ENCODE measurements at places on chromosomes 5 and 9.

DNA sequence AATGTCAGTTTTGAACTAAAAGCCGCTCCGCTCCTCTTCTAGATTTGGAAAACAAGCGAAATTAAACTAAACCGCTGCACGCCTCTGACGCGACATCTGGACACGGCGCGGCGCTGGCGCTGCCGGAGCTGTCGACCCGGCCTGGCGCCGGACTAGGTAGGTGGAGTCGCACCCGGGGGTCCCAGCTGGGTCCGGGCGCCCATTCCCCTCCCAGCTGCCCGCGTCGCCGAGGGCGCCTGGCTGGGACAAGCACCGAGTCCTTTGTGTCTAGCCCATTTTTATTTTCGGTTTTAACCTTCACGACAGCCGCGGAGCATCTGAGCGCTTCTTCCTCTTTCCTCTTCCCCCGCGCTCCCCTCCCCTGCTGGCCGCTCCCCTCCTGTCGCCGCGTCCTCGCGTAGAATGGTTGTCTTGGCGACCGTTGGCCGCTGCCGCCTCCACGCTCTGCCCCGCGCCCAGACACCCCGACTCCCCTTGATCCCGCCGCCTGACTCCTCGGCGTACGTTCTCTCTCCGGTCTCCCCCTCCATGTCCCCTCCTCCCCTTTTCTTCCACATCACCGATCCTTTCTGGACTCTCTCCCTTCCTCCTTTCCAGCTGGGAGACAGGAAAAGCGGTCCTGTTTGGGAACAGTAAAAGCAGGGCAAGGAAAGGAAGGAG, 545 bp downstream of the CDKN2B-AS1 start:
- DNase-seq: peak; percentile 57

- no peak for DNase-seq
Observed at GRCh38 chr5:149030838-149031397, 31.9 kb downstream of the SH3TC2 start.

- no peak for DNase-seq
Observed at GRCh38 chr9:18848657-18849056, 184.4 kb downstream of the SAXO1 start.

GRCh38 chr5:33235304-33235703, 205.5 kb upstream of the TARS1 start:
- no peak for DNase-seq

- DNase-seq: no peak
Observed at GRCh38 chr5:64979531-64979930, 210.8 kb downstream of the CWC27 start.

- DNase-seq: no peak
Observed at GRCh38 chr5:40485021-40485998, 194.4 kb upstream of the PTGER4 start.

- DNase-seq: no peak
Observed at GRCh38 chr5:68345171-68345570, 129.6 kb downstream of the PIK3R1 start.

GRCh38 chr5:153983885-153984284, 54.8 kb downstream of the FAM114A2 start:
- no peak for DNase-seq

GRCh38 chr5:126483156-126483555, 59.9 kb downstream of the GRAMD2B start:
- DNase-seq: no peak

DNA sequence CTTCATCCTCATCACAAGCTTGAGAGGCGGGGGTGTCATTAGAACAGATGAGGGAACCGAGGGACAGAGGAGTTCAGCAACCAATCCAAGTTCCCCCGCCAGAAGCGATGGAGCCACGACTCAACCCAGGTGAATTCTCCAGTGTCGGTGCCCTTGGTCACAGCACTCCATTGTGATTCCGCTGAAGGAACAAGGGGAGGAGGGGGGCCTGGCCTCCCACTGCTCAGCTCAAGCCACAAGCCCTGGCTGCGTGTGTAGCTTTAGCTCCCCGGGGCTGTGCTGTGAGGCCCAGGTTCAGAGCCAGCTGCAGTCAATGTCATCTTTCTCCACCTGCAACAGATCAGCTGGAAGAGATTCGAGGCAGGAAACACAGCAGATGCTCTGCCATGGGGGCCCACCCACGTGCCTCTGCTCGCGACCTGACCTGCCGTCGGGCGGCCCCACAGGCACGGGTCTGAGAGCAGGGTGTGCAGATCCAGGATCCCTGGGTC, 72.6 kb downstream of the GTF3C4 start:
- no peak for DNase-seq

DNA sequence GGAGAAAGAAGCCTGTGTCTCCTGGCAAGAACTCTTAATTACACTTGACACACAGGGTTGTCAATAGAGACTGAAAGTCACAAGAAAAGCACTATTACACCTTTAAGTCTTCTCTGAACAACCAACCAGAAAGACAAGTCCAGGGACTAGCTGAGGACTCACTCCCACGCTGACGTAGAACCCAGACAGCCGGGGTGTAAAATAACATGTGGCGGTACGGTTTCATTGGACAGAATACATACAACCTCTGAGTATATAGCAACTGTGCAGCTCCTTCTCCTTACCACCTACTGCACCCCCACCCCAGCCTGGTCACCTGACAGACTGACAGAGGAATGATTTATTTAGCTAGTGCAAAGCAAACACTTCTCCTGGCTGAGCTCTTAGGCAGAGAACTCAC, 103.4 kb upstream of the RASEF start:
- DNase-seq: no peak

- no peak for DNase-seq
Observed at GRCh38 chr9:97633859-97634490, 354 bp downstream of the NCBP1 start.

DNA sequence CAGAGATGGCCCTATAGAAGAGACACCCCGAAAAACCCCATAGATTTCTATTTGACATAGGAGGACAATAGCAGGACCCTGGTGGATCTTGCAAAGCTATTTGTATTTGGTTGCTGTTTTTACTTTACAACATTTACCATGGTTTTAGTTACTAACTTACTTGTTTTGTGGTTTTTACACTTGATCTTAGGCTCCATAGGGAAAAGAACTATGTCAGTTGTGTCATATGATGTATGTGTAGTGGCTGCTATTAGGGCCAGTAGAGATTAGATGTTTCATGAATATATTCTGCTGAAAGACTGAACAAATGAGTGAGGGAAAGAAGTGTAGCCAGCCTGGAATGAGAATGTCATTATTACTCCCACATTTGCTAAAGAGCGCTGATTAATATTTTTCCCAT, 388.1 kb downstream of the SEMA5A start:
- DNase-seq: no peak

- no peak for DNase-seq
Observed at GRCh38 chr9:26324786-26325443, 567.7 kb downstream of the CAAP1 start.

DNA sequence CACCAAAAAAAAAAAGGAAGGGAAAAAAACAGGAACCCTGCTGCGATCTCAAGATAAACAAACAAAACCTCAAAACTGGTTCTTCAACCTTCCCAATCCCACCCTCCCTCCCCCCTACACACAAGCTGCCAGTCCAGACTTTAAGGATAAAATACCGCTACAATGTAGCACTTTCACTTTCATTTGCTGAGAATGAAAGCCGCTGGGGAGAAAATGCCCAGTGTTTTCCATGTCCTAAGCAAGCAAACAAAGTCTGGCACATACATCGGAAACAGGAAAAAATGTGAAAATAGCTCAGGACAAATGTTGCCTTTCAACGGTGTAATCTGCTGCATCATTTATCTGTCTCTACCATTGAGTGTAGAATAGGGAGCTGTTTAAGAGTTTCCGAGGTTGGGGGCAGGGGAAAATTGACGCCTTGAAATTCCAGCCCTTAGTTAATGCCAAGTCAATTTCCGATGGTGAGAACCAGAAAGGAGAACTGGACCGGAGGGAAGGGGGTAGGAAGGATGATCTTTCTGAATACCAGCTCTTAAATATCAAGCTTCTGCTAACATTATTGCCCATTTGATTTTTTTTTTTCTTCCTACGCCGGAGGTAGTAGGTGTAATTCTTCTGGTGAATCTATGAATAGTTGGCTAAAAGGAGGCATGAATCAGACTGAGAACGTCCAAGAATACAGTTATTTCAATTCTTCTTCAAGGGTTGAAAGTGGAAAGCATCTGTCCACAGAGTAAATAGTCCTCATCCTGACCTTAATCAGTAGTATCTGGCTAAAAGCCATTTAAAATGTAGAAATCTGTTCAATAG, 1.2 kb upstream of the ADAMTS6 start:
- DNase-seq: no peak

- DNase-seq: no peak
Observed at GRCh38 chr5:37740331-37741066, 99.3 kb downstream of the GDNF start.

- no peak for DNase-seq
Observed at GRCh38 chr5:17912794-17913193, 278.5 kb downstream of the TAF11L14 start.

DNA sequence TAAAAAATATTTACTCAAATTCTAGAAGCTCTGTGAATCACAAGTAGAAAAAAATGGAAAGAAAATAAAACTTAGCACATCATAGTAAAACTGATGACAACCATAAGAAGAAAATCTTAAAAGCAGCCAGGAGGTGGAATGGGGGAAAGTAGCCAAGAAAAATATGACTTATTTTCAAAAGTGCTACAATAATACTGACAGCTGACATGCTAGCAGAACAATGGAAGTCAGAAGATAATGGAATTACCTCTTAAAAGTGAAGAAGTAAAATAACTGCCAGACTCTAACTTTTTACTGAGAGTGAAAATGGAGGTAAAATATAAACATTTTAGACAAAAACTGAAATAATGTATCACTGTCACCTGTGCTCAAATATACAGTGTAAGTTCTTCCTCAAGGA, 532.2 kb upstream of the SGCD start:
- no peak for DNase-seq

GRCh38 chr5:71923755-71924154, 183.5 kb upstream of the MAP1B start:
- no peak for DNase-seq

GRCh38 chr5:150175536-150175935, 9.0 kb downstream of the CDX1 start:
- no peak for DNase-seq

DNA sequence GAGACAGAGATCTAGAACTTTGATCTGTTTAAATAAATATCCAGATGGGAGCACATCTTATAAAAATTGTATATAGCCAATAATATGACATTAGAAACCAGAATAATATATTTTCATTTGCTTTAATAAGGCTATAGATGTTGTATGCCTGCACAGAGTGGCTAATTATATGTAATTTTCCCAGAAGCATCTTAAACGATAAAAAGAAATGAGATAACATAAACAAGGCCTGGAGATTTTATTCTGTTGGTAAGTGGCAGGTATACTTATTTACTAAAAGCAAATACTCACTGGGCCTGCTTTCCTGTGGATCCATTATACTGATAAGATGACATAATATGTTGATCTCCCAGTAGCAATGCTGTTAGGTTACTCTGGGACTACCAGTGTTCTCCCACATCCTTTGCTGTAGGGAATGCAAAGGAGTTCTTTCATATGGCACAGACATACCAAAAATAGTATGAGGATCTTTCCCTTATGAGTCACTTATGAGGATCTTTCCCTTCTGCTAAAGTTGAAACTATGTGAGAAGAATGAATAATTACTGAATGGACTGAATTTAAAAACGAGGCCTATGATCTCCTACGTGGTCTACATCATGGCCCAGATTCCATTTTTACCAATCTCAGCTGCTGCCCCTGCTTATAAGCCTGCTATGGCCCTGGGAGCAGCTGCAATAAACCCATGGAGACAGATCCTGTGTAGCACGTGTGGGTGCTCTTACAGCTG, 112.1 kb downstream of the NUDT12 start:
- no peak for DNase-seq

DNA sequence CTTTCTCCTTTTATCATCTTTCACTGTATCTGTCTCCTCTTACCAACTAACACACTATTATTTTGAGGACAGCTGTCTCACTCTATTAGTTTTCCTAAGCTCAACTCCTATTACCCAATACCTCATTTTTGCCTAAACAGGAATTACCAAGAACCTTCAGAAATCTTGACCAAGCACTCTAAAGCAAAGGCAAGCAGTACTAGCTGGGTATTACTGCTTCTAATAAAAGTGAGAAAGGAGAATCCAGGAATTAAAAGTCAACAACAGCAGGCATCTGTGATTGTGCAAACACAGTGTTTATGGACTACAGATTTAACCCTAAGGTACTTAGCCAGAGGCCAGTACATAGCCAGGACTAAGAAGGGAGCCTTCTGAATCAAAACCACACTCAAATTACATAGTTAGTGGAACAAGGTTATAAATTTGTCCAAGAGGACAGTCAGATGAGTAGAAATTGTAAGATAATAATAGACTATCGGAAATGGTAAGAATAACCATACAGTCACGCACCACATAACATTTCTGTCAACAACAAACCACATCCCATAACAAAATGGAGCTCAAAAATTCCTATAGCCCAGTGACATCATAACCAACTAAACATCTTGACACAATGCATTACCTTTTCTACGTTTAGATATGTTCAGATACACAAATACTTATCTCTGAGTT, 8.3 kb downstream of the RFX3 start:
- DNase-seq: no peak

DNA sequence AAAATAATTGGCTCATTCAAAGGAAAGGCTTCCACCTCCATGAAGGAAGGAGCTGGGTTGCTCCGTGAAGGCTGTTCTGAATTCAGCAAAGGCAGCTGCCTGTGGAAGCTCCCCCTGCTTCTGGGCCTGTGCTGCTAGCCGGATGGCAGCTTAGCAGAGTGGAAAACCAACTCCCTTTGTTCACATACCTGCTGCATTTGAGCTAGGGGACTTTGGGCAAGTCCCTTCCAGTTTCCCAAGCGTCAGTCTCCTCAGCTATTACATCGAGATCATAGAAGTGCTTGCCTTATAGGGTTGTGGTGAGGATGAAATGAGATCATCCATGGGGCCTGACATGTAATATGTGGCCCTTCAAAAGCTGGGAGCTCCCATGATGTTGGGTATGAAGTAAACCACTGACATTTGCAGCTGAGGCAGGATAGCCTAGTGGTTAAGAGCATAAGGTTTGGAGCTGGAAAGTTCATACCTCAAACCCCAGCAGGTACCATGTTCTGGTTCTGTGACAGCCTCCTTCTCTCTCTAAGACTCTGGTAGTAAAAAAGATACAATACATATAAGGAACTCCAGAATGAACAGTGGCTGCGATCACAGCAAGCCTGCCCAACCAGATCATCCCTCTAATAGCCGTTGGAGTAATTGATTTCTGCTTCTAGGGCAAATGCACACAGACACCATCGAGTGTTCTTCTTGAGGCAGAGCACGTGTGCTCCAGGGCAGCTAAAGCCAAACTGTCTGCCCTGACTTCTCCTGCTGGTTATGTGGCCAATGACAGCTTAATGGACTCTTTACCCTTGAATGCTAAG, 11.0 kb upstream of the DENND1A start:
- DNase-seq: no peak

- no peak for DNase-seq
Observed at GRCh38 chr5:145521066-145521465, 314.1 kb downstream of the PRELID2 start.

DNA sequence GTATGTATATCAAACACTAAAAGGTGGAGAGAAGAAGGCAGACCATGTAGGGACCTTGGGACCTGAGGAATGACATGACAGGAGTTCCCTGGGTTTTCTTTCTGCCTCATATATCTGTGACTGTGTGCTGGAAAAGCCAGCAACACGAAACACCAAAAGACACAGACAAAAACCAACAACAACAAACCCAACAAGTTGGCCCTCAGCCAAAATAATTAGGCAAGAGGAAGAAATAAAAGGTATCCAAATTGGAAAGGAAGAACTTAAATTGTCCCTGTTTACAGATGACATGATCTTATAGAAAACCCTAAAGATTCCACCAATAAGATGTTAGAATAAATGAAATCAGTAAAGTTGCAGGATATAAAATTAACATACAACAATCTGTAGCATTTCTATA, 21.7 kb downstream of the ABO start:
- DNase-seq: no peak

Data from stimulated activated CD8-positive, alpha-beta memory T cell treated with anti-CD3 and anti-CD28 coated beads, Interleukin-2, amount 100 ng/mL, for 48 hours (primary cell).